ENCODE measurements at places on chromosomes 1 and 21.
A peak's percentile ranks its signal among the peaks of the same experiment; 100 is the strongest.

- DNase-seq: no peak
Measured at GRCh38 chr1:64948905-64949833, 17.2 kb downstream of the JAK1 start.

DNA sequence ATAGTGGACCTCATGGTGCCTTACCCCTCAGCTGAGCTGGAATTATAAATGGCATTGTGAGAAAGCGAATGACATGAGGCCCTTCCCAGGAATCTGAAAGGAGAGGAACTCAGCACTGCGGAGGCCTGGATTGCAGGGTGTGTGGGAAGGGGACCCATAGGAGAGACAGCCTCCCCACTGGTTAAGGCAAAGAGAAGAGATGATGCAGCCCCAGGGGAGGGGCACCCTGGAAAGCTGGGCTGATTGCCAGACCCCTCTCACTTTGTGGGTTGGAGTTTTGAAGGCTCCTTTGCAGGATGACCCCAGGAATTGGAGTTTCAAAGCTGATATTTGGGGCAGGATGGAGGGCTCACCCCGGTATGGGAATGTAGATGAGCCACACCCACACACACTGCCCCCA lies 2.0 kb downstream of the NPPB start:
- DNase-seq: no peak

DNA sequence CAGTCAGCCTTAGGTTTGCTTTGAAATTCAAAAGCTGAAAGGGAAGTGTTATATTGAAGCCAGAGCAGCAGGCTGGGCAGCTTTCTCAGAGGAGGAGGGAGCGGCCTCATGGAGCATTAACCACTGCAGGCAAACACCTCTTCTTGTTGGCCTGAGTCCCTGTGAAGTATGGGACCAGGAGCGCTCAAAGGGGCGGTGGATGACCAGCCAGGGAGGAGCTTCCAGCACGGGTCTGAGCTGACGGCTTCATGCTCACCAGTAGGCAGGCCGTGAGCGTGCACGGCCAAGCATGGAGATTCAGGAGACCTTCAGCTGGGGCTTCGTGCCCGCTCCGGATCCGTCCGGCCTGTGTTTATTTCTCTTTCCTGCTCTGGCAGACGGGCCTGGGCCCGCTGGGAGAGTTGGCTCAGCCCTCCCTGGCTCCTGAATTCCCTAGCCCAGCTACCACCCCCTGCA lies 245.2 kb downstream of the TRABD2B start:
- no peak for DNase-seq

DNA sequence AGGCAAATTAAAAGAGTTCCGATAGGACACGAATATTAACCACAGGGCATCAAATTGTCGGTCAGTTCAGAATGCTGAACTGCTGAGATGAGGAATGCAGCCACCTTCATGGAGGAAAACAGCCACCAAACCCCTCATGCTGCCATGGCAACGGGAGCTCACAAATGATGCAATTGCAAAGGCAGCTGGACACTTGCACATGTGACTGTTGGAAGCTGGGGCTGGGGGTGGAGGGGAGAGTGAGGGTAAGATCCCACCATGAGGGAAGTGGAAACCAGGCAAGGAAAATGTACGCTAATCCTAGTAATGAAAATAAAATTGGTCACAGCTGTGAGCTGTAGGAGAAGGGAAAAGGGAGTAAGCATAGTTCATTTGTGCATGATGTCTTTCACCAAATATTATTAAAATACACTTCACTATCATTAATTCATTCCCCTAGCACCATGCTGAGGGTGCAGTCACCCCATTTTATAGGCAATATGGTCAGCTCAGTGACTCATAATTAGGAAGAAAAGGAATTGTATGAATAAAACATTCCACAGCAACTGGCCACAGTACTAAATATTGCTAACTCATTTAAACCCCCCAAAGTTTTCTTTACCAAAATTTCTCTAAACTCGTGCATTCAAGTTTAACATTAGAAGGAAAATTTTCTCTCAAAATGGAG lies 15.3 kb downstream of the BECN2 start:
- DNase-seq: peak; percentile 54

GRCh38 chr1:168696125-168696760 lies 32.8 kb downstream of the DPT start:
- no peak for DNase-seq

- no peak for DNase-seq
Measured at GRCh38 chr21:36964398-36964797, 2.1 kb downstream of the HLCS start.

- peak; percentile 49 for DNase-seq
Measured at GRCh38 chr1:109620401-109620791, 759 bp downstream of the AMPD2 start.

DNA sequence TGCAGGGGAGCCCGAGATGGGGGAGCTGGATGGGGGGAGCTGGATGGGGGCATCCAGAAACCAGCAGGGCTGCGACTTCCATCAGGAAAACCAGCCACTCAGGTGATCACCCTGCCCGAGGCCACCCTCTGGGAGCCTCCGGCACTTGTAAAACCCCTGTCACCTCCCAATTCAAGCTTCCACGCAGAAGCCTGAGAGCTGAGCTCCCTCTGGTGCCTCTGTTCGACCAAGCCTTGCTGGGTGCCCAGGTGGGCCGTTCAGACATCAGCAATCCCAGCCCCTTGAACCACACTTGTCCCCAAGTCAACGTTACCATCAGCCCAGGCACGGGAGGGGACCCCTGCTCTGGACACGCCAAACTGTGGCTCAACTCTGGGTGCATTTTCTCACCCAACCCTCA lies 59.6 kb downstream of the MEGF6 start:
- no peak for DNase-seq

GRCh38 chr1:159756397-159756796 lies 24.4 kb upstream of the DUSP23 start:
- DNase-seq: no peak

- no peak for DNase-seq
Measured at GRCh38 chr1:208242146-208242545, 2.0 kb downstream of the PLXNA2 start.

- no peak for DNase-seq
Measured at GRCh38 chr1:159786966-159787365, 6.2 kb downstream of the DUSP23 start.

DNA sequence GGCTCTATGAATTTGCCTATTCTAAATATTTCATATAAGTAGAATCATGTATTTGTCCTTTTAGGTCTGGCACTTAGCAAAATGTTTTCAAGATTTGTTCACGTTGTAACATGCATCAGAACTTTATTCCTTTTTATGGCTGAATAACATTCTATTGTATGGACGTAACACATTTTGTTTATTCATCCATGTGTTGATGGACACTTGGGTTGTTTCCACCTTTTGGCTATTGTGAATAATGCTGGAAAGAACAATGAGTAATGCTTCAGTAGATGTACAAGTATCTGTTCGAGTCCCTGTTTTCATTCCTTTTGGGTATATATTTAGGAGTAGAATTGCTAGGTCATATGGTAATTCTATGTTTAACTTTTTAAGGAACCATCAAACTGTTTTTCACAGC lies 24.7 kb downstream of the SLC35A3 start:
- no peak for DNase-seq

DNA sequence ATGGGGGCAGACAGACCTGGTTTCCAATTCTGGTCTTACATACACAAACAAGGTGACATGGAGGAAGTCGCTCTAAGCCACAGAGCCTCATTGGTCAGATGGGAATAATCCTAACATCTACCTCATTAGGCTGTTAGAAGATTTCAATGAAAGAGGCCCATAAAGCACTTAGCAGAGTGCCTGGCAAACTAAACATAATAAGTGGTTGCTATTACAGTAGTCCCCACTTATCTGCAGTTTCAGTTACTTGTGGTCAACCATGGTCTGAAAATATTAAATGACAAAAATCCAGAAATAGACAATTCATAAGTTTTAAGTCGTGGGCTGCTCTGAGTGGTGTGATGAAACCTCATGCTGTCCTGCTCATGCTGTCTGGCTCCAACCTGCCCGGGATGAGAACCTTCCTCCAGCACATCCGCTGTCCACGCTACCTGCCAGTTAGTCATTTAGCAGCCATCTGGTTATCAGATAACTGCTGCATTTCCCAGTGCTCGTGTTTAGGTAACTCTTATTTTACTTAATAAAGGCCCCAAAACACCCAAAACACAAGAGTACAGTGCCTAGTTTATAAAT lies 112.3 kb downstream of the DDX20 start:
- no peak for DNase-seq

- DNase-seq: peak; percentile 48
Measured at GRCh38 chr21:16476056-16476825, 746.5 kb downstream of the USP25 start.

DNA sequence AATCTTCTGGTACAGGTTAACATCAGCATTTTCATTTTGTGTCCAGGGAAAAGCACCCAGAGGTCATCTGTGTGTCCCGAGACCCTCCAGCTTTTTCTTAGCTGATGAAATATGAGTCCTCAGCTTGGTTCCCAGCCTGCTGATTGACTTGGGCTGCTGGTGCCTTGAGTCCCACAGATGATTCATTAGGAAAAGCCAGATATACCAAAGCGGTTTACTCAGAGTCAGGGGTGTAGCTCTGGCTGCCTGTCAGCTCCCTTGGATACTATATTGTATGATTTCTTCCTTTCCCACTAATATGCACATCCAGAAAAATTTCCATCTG lies 43.7 kb upstream of the MAB21L3 start:
- DNase-seq: peak; percentile 83

GRCh38 chr1:62621907-62622306 lies 24.6 kb downstream of the ANGPTL3 start:
- DNase-seq: peak; percentile 95

GRCh38 chr1:231192620-231193163 lies 30.8 kb downstream of the TRIM67 start:
- DNase-seq: no peak

DNA sequence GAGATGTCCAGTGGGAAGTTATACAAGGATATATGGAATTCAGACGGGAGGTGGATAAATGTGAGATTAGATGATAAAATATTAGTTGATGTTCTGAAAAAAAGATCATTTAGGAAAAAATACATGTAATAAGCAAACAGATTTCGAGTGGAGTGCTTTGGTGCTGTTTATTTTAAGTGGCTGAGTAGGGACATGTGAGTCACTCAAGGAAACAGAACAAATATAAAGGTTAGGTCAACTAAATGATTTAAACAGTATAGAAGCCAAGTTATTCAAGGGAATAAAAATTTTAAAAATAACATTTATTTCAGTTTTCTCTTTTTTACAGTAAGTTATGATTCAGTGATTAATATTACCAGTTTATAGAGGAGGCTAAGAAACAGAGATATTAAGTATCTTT lies 1046.7 kb upstream of the B3GALT2 start:
- peak; percentile 5 for DNase-seq

GRCh38 chr1:211635597-211636205 lies 39.7 kb downstream of the NEK2 start:
- DNase-seq: no peak

GRCh38 chr1:64928325-64928724 lies 38.0 kb downstream of the JAK1 start:
- no peak for DNase-seq

- DNase-seq: no peak
Measured at GRCh38 chr1:180988253-180988752, 34.4 kb downstream of the STX6 start.

GRCh38 chr1:58293388-58293787 lies 253.1 kb downstream of the OMA1 start:
- no peak for DNase-seq

DNA sequence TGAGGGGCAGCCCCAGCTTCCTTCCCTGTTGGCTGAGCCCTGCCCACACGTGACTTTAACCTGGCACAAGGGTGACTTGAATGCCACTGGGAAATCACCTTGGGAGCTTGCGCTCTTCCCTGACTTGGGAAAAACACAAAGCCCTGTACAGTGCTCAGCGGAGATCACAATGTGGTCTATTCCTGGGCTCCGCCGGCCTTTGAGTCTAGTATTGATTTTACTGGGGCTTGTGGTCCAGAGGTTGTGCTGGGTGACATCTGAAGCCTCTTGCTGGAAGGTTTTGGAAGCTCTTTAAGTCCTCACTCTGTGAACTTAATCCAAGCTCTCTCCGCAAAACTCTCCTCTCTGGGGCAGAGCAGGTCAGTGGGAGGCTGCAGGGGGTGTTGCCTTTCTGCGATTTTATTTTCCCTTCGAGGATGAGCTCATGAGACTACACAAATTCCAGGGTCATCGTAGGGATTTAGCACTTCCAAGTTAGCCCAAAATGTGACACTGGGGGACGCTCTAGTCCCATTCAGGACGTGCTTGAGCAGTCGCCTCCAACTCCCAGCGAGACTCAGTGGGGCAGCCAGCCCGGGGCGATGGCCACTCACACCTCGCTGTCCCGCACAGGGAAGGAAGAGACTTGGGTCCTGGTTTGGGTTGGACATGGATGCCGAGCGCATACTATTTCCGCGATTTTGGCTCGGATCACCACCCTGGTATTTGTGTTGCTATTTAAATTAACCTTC lies 291.9 kb upstream of the AJAP1 start:
- no peak for DNase-seq

DNA sequence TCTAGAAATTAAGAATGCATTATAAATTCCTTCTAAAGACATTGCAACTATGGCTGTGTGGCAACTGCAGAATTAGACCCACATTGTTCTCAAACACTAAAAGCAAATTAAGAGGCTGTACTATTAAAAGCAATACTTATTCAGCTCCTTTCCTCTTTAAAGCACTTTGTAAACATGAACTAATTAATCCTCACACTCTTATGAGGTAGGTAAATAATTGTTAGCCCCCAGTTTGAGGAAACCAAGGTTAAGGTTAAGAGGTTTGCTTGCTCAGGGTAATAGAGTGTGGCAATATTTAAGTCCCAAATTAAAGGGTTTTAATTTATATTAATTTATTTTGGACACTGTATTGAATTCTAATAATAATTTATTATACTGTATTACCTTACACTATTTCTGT lies 553.8 kb downstream of the LRRIQ3 start:
- no peak for DNase-seq

- no peak for DNase-seq
Measured at GRCh38 chr1:64111787-64112186, 91.6 kb upstream of the UBE2U start.

DNA sequence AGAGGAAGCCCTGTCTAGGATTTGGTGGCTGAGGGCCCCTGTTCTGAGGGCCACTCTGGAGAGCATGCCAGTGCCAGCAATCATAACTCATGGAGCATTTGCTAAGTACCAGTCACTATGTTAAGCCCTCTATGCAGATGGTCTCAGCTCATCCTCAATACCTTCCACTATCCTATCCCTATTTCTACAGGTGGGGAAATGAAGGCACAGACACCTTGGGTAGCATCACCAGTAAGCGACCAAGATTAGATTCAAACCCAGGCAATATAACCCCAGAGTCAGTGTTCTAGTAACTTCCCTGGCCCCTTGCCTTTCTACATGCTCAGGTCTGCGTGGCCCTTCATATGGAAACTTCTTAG lies 7.9 kb upstream of the NBPF1 start:
- DNase-seq: no peak

GRCh38 chr1:45272913-45273371 lies 53.8 kb upstream of the HPDL start:
- DNase-seq: peak; percentile 96

DNA sequence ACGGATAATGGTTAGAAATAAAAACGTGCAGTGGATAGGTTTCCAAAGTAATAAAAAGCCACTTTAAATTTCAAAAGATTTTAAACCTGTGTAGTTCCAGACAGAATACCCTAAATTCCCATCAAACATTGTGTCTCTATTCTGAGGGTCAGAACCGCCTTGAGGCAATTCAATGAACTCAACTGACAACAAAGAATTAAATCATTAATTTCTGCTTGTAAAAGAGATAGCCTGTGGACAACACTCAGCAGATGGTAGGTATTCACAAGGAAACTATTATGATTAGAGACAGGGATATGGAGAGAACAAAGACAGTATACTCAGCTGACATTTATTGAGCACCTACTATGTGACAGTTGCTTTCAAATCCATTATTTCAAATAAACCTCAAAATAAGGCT lies 35.1 kb upstream of the JUN start:
- DNase-seq: no peak

Measured in brain microvascular endothelial cell (primary cell).